ENCODE measurements at places on chromosomes 1 and 21.

- no peak for DNase-seq
These were observed 991 bp downstream of the SELENBP1 start for GRCh38 chr1:151371370-151372057.

DNA sequence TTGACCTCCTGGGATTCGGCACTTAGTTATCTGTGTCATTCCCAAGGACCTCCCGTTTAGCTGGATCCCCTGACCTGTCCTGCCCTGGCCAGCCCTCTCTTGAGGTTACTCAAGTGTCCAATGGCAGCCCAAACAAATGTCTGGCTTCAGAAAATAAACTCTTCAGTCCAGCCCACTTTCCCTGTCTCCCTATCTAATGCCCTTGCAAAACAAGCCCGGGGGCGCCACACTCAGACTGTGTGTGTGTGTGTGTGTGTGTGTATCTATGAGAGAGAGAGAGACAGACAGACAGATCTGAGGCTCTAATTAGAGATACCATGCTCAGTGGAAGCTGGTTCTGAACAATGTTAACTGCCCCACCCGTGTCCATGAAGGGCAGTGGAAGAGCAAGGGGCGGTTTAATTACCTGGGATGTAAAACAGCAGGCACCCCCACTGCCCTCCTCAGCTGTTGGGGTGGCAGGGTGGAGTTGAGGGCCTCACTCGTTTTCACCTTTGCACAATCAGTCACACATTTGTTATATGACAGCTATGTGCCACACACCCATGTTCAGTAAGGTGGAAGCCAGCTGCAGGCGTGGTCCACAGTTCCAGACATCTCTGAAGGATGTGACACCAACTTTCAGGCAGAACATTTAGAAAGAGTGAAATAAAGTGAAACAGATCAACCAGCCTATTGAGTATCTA lies 57.4 kb downstream of the B3GALT5 start:
- DNase-seq: no peak

DNA sequence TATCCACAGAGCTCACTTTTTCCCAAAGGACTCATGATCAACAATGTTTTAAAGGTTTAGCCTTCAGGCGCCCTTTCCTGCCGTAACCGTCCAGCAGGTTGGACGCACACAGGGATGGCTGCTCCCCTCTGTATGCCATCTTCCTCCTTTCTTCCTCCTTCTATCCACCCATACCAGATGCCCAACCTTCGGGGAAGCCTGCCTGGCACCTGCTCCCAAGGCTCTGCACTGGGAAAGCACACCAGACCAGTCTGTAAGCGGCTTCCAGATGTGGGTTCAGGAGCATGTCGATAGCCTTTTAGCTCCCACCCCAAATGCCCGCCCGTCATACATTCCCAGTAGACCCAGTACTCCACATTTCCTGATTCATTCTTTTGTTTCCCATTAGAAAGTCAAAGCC lies 52.9 kb downstream of the STUM start:
- no peak for DNase-seq

GRCh38 chr1:147492207-147492606 lies 49.1 kb upstream of the BCL9 start:
- DNase-seq: no peak

DNA sequence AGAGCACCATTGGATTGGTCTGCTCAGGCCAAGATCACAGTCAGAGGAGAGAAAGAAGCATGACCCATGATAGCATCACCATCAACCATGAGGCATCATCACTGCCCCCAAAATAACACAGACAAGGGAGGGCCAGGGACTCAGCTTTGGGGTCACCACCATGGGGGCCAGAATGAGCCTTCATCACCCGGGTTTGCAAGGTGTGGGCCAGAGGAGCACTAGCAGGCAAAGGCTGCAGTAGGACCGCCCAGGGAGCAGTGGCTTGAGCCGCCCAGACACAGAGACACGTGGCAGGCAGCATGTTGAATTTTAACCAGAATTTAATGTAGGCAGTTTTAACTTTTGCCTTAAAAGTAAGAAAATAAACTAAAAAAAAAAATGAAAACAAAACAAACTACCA lies 53.7 kb upstream of the TMPRSS2 start:
- DNase-seq: no peak

DNA sequence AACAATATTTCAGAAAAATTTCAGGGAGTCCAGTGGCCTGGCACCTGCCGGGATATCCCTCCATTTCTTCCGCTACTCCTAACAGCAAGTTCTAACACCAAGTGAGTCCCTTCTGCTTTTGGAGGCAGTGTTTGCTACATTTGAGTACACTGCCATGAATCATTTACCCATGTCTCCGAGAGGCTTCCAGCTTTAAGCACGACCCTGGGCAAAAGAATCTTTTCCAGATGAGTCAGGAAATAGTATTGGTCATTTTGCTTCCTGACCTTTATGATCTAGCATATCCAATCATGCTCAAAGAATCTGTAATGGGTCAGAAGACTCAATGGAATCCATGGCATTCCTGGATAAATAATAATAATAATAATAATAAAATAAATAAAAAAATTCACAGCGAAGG lies 60.7 kb upstream of the FMN2 start:
- no peak for DNase-seq

- DNase-seq: no peak
These were observed at the start of gene OR6P1 for GRCh38 chr1:158570480-158570879. OR6P1 (minus strand) TSS chr1:158570580; CDS start chr1:158563604, 6,976 bp downstream.

- no peak for DNase-seq
These were observed 8.1 kb upstream of the F5 start for GRCh38 chr1:169594391-169594790.

DNA sequence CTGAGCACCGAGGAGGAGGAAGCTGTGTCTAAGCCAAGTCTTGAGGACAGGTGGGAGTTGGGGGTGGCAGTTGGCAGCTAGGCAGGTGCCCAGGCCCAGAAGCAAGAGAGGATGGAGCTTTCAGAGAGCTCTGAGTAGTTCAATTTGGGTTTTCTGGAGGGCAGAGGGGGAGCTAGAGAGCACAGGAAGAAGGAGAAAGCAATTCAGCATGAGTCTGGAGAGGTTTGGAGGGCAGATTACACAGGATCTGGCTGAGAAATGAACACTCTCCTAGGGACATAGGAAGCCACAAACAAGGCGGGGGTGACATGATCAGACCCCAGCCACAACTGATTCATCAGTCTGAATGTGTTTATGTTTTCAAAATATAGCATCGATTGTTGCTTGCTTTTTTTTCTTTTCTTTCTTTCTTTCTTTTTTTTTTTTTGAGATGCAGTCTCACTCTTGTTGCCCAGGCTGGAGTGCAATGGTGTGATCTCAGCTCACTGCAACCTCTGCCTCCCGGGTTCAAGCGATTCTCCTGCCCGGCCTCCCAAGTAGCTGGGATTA lies 23.8 kb downstream of the PTPRF start:
- DNase-seq: no peak

DNA sequence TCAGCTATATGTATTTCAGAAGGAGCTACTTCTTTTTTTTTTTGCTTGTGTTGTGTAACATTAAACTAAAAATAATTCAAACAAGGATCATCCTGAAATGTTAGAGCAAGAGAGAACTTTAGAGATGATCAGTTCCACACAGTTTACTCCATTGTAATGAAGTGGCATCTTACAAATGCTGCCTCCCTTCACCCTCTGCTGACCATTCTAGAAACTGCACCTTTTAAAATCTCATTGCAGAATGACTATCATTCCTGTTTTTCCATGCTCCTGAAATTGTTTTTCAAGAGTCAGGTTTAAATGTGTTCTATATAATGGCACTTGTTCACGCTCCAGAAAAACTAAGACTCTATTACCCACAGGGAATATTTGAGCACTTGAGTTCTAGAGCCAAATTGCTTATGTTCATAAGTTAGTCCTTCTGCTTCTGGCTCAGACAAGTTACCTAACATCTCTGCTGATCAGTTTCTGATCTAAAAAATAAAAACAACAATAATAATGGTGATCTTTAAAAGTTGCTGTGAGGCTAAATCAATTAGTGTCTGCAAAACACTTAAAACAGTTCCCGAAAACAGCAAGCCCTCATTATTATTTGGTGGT lies 21.5 kb upstream of the SLC44A5 start:
- no peak for DNase-seq

DNA sequence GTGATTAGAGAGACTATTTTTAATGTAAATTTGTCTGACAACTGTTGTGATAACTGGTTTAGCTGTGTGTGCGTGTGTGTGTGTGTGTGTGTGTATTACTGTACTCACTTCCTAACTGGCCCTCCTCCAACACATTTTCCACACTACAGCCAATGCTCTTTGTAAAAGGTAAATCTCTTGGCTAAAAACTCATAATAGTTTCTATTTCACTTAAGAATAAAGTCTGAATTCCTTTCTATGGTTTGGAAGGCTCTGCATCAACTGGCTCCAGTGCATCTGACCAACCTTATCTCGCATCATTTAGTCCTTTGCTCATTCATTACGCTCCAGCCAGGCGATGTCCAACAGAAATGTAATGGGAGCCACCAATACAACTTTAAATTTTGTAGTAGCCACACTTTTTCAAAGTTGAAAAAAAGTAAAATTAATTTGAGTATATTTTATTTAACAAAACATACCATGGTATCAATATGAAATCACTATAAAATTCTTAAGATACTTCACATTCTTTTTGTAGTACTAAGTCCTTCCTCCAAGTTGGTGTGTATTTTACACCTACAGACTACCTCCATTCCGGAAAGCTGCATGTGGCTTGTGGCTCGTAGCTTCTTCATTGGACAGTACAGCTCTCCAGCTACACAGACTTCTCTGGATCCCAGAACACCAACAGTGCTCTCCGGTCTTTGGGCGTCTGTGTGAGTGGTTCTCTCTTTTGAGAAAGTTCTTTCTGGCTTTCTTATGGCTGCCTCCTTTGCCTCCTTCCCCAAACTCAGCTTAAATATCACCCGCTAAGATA lies 68.9 kb downstream of the NRIP1 start:
- no peak for DNase-seq

GRCh38 chr1:214658785-214659184 lies 55.8 kb downstream of the CENPF start:
- no peak for DNase-seq

- DNase-seq: no peak
These were observed 23.6 kb downstream of the DYRK3 start for GRCh38 chr1:206658981-206659273.

DNA sequence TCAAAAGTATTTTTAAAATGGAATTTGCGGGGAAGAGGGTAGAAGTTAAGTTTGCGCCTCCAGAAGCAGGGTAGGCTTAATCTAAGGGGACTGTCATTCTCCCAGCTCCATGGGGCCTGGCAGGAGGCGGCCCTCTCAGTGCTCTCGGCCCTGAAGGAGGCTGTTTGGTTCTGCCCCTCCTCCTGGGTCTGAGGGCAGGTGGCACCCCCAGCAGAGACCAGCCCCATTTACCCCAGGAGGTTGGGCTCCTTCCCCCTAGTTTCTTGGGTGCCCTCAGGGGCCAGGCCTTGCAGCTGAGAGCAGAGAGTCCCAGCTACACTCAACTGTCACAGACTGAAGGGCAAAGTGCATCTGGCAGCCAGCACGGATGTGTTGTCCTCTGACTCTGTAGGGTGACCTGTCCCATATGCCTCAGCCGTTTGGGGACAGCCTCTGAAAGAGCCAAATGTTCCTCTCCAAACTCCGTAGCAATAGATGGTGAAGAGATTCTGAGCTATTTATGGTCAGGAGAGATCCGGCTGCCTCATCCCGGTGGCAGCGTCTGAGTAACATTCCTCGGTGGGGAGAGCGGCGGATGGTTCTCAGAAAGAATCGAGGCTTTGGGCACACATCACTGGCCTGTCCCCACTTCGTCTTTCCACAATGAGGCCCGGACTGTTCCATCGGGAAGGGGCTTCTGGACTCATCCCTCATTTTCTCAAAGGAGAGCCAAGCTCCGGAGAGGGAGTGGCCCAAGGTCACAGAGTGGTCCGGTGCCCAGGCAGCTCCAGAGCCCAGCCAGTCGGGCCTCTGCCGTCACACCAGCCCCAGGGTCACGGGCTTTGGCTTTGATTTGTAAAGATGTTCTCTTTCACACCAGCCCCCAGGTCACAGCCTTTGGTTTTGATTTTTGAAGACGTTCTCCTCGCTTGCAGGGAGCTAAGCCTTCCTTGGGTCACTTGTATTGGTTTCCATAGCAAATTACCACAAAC lies 424.2 kb upstream of the VAMP3 start:
- no peak for DNase-seq

DNA sequence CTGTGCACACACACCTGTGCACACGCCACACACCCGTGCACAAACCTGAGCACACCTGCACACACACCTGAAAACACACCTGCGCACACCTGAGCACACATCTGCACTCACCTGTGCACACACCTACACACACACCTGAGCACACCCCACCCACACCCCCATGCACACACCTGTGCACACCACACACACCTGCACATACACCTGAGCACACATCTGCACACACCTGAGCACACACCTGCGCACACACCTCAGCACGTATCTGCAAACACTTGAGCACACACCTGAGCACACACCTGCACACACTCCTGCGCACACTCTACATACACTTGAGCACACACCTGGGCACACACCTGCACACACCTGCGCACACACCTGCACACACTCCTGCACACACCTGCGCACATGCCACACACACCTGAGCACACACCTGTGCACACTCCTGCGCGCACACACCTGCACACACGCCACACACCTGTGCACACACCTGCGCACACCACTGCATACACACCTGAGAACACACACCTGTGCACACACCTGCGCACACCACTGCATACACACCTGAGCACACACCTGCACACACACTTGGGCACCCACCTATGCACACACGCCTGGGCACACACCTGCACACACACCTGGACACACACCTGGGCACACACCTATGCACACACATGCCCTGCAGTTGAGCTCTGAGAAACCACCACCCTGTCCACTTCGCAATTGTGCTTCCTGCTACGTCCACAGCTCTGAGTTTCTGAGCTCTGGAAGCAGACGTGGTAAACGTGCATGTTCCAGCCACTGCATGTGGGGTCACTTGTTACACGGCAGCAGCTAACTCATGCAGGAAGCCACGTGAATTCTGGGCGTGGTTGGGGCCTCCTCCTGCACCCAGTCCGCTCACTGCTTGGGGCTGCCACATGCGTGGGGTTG lies 8.0 kb upstream of the C1orf159 start:
- DNase-seq: no peak
